ENCODE measurements at places on chromosomes 2 and 18.
A peak's percentile ranks its signal among the peaks of the same experiment; 100 is the strongest.

DNA sequence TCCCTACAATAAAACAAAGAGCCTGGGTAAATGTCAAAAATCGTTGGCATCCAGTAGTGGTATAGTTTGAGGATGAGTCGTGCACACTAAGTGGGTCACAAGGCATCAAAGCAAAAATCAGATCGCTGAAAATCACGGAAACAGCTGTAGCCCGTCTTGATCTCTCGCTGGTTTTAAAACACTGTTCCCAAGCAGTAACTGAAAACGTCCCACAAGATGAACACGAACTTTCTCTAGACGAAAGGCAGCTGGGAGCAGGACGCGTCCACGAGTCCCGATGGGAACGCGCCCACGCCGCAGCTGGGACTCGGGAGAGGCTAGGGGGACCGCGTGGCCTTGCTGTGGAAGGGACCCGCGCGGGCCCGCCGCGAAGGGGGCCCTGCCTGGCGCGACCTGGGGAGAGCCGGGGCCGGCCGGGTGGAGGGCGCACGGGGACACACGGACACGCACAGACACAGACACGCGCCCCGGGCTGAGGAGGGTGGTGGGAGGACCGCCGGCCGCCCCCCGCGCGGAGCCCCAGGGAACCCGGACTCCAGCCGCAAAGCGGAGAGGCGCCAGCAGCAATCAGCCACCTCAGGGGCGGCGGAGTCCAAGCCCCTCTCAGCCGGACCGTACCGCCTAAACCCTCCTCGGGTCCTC, 651 bp downstream of the STK17B start:
- no peak for DNase-seq

DNA sequence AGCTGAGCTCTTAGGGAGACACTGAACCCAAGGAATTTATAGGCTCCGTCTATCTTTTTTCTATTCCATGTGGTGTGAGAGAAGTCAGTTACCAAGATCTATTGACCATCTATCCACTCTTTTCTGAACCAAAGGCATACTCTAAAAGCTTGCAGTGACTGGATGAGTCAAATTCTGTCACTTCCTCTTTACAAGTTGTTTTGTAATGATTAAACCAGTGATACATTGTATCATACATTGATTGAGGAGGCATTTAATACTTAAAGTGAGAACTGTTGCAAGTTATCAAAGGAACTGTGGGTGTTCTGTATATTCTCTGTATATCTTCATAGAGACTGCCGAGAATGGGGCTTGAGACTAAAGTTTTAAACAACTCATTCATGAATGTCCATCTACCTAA, 188.8 kb downstream of the CAMKMT start:
- DNase-seq: no peak

DNA sequence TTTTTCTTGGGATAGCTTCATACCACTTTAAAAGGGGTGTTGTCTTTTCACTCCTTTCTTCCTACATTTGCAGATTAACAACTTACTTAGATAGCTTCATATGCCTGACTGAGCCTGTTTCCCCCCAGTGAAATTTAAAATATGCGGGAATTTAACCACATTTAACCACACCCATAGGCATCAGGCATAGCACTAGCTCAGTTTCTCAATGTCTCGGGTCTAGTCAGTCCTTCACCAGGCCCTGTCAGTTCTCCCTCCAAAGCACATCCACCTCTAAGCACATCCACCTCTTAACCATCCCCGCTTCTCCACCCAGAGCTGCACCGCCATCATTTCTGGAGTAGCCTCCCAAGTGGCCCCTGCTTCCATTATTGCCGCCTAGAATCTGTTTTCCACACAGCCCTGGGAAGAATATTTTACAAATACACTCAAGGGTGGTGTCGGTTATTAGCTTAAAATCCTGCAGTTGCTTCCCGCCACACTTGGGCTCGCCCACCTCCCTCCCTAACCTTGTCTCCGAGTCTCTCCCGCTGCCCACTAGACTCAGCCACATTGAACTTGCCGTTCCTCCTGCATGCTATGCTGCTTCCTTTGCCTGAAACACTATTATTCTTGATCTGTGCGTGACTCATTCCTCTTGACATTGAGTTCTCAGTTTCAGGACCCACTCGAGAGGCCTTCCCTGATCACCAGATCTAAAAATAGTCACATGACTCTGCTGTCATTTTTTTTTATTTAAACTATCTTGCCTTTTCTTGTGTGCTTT, 68.3 kb downstream of the SPTBN1 start:
- DNase-seq: peak; percentile 79

GRCh38 chr18:35618696-35619095, 37.2 kb downstream of the GALNT1 start:
- no peak for DNase-seq

GRCh38 chr2:215465256-215465655, 29.4 kb upstream of the FN1 start:
- DNase-seq: no peak

GRCh38 chr2:2332381-2332780, 1.3 kb upstream of the MYT1L start:
- no peak for DNase-seq

GRCh38 chr2:234001380-234002160, 48.9 kb upstream of the SPP2 start:
- DNase-seq: peak; percentile 14

DNA sequence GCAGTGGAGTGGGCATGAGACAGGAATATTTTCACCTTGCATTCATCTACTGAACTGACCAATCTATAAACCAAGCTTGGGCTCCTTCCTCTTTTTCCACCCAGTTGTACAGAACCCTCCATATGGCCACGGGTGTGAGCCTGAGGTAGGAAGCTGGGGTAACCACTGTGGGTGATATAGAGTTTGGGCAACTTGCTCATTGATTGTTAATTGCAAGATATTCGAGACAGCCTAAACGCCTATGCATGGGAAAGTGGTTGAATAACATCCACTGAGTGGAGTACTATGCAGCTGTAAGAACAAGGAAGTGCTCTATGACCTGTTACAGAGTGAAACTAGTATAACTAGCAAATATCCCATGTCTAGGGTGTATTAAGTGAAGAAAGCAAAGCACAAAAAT, 7.3 kb upstream of the VAPA start:
- DNase-seq: no peak

GRCh38 chr2:156436497-156437085, 412 bp downstream of the GPD2 start:
- peak; percentile 64 for DNase-seq

DNA sequence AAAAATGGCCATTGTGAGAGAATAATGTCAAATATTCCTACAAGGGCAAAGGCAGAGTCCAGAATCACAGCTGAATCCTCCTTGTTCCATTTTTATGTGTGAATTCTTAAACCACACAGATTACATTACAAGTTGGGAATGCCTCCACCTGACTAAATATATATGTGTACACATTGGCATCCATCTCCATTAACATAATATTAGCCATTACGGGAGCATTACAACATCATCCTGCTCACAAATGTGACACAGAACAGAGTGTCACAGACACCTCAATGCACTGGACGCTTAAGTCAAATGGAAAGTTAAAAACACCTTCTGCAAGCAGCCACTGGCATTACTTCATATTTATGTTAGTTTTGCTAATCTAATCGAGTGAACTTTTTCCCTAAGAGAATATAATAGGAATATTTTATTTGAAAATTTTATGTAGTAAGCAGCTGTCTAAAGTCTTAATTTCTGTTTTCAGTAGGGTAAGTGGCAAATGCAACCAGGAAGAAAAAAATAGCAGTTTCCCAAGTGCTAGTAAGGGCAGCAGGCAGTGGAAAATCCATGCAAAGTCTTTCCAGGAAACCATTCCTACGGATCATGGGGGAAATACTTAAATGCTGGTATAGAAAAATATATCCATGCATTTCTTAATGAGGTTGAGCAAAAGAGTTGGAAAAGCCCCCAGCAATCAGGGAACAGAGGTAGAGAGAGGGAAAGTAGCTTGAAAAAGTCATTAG, 255.6 kb downstream of the OSR1 start:
- no peak for DNase-seq

DNA sequence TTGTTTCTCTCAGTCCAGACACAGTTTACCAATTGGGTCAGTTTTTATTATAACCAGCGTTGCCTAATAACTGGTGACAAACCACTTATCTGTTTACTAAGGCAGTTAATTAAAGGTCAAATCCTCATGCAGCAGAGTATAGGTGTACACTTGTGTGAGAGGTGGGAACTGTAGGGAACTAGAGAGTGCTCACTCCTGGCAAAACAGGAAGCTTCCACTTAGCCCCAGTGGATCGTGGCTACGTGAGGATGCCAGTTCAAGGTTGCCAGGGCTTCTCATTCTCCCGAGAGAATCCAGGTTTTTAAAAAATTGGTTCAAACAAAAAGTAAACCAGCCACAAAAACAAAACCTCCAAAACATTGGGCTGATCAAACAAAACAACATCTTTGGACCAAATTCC, 8.1 kb downstream of the CYBRD1 start:
- DNase-seq: no peak

Measured in common myeloid progenitor, CD34-positive (primary cell).